ENCODE measurements at places on chromosomes 2 and 18.

- DNase-seq: no peak
These were observed 43.9 kb downstream of the LBH start for GRCh38 chr2:30275256-30275655.

GRCh38 chr18:26550998-26551694 is 2.8 kb upstream of the KCTD1 start:
- DNase-seq: no peak

- no peak for DNase-seq
These were observed 18.8 kb downstream of the NCOA1 start for GRCh38 chr2:24509840-24510239.

- DNase-seq: no peak
These were observed 218.6 kb downstream of the SH3RF3 start for GRCh38 chr2:109347626-109348025.

DNA sequence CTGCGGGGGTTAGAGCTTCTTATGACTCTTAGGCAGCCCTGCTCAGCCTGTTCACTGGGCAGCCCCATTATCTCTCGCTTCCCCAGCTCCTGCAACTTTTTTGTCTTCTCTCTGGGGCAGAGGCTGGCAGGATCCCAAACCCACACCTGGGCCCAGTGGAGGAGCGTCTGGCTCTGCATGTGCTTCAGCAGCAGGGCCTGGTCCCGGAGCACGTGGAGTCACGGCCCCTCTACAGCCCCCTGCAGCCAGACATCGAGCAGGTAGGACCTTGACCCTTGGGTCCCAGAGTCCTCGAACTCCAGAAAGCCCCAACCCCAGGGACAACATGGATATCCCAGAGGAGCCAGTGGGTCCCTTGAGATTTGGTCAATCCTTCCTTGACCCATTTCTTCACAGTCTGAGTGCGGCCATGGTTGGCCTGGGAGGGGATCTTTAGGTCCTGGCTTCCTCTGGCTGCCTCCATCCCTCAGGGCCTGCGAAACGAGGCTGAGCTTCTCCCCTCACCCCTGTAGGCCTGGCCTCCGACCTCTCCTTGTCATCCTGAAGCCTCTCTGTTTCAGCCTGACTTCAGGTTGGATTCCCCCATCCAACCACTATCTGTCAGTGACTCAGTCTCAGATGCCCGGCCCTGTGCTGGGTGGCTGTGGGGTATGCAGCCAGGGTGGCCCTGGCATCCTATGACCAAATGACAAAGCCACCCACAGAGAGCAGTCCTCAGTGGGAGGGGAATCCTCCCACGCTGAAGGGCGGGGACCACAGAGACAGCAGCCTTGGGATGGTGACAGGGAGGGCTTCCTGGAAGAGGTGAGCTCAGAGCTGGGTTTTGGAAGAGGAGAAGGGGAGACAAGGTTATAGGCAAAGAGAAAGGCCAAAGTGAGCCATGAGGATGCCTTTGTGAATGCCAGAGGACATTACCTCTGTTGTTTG is 214.2 kb downstream of the DYSF start:
- DNase-seq: no peak

- no peak for DNase-seq
These were observed 796 bp downstream of the AOX1 start for GRCh38 chr2:200586644-200586975.
